ENCODE measurements at places on chromosomes 3 and 15. TPM values are rescaled to one million over a fixed set of nuclear protein-coding genes. Genes with fewer than 3 reads are reported as not detected.

GRCh38 chr15:65778269-65778668 is 13.8 kb downstream of the DENND4A start:
- H3K27ac ChIP-seq, result no peak overlapping the region
- H3K4me3 ChIP-seq, result no peak overlapping the region
- no peak for DNase-seq
- no peaks in the 10 kb centered on the region for H3K4me1 ChIP-seq

- no peaks in the 10 kb centered on the region for H3K36me3 ChIP-seq
- peaks cover 5% of the 10 kb centered on the region for H3K4me1 ChIP-seq
- H3K27me3 ChIP-seq, result no peaks in the 10 kb centered on the region
- no peak overlapping the region for H3K4me3 ChIP-seq
Observed at GRCh38 chr3:156763931-156764720, 62.0 kb upstream of the LEKR1 start.

GABRB3 gene
- total RNA-seq, result 1.5 TPM

APOD gene
- 2.1 TPM for total RNA-seq

- no peak overlapping the region for H3K27ac ChIP-seq
- no peaks in the 10 kb centered on the region for H3K36me3 ChIP-seq
- no peak for DNase-seq
Observed at GRCh38 chr3:12473511-12473910, 10.8 kb upstream of the TSEN2 start.

DNA sequence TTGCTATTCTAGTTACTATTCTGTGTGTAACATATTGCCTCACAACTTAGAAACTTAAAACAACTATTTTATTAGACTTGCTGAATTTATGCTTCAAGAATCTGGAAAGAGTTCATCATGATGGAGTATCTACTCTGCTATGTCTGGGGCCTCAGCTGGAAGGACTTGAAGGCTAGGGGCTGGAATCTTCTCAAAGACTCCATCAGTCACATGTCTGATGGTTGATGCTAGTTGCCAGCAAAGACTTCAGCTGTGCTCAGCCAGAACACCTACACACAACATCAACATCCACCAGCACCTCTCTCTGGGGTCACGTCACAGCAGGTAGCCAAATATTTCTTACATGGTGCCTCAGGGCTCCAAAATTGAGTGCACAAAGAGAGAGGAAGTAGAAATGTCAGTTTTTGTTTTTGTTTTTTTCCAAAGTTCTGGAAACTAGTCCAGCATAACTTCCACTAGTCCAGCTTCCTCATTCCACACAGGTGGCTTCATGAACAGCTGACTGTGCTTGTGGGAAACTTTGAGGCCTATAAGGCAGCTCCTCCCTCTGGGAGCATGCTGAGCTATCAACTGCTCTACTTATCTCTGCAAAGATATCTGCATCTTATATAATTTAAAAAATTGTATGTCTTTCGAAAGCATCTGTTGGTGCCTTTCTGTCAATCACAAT is 325.4 kb upstream of the AGTR1 start:
- no peak overlapping the region for H3K4me3 ChIP-seq
- no peak for DNase-seq
- H3K4me1 ChIP-seq, result no peaks in the 10 kb centered on the region
- H3K36me3 ChIP-seq, result no peaks in the 10 kb centered on the region
- H3K27me3 ChIP-seq, result no peaks in the 10 kb centered on the region
- H3K27ac ChIP-seq, result no peak overlapping the region

IMPG2 gene
- total RNA-seq, result 0.33 TPM

- no peaks in the 10 kb centered on the region for H3K36me3 ChIP-seq
- H3K4me3 ChIP-seq, result peak overlapping the region; percentile 78
- DNase-seq, result peak; percentile 71
- H3K27ac ChIP-seq, result peak overlapping the region; percentile 92
- H3K27me3 ChIP-seq, result no peaks in the 10 kb centered on the region
Observed at GRCh38 chr15:84747416-84748273, 747 bp upstream of the ZNF592 start.

DNA sequence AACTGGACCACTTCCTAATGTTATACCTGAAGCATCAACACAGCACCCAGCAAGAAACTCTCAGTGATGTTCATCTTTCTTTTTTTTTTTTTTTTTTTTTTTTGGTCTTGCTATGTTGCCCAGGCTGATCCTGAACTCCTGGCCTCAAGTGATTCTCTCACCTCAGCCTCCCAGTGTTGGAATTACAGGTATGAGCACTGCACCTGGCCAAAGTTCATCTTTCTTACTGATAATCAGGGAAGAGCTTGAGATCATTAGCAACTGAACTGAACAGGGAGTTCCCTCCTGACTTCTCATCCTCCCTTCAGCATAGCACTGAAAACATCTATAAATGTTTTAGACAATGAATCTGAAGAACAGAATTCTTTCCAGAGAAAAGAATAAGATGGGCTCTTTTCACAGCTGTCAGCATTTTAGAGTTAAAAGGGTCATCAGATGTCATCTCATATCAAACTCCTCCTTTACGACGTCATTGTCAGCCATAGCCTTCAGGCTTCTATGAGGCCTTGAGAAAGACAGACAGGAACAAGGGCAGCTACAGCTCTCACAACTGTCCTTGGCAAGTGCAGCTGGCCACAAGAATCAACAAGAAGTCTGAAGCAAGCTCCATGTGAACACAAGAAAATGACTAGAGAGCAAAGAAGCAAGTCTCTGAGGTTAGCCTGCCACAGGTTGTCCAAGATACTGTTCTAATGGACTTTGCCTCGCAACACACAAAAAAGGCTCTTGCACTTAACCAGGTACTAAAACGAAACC is 33.8 kb downstream of the SCAP start:
- peaks cover 4% of the 10 kb centered on the region for H3K36me3 ChIP-seq
- no peaks in the 10 kb centered on the region for H3K27me3 ChIP-seq
- H3K4me3 ChIP-seq, result no peak overlapping the region

DNA sequence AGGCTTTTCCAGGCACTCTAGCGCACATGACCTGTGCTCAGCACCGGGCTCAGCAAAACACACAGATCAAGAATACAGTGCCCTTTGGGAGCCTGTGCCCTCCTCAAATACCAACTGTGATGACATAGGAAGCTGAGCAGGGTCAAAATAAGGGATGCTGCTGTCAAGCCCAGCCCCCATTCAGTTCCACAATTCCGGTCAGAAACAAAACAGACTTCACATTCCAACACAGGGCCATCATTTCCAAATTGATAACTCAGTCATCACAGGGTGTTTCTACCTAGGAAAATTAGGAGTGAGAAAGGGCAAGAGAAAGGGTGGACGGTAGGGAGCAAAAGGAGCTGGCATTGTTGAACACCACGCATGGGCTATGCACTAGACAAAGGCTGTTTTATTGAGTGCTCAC is 158.4 kb upstream of the CCDC54 start:
- H3K27me3 ChIP-seq, result no peaks in the 10 kb centered on the region
- H3K4me3 ChIP-seq, result no peak overlapping the region
- H3K36me3 ChIP-seq, result no peaks in the 10 kb centered on the region
- no peak for DNase-seq
- H3K27ac ChIP-seq, result no peak overlapping the region
- H3K4me1 ChIP-seq, result peaks cover 14% of the 10 kb centered on the region

Data from fibroblast of lung (primary cell).